Endothelial cell of umbilical vein (primary cell): ENCODE measurements at places on chromosomes 11 and 22.

DNA sequence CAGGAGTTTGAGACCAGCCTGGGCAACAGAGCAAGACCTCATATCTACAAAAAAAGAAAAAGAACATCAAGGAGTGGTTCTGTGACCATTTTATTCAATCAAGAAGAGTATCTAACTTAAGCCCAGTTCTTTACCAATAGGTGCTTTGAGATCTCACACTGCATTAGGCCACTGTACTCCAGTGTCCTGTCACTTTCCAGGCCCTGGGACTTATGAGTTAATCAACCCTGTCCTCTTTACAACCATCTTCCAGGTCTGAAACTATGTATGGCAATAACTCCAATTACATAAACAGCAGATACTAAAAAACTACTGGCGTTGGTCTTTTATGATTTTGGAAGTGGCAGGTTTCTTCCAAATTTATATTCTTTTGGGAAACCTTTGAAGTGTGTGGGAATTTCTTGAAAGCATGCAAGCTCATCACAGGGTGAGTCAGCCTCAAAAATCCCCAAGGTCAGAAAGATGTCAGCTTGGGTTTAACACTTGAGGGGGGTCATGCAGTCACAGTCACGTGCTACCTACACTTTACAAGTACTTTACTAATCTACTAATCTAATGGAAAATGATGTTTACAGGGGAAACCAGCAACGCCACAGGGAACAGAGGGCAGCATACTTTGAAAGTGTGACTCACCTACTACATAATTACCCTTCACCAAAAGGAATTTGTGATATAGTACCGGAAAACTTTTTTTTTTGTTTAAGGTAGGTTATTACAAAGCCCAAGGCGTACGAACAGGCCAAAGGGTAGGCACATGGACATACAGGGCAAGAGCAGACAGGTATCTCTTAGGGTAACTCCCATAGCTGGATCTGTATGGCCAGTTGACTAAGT lies 15.6 kb downstream of the PISD start:
- peak; percentile 96 for DNase-seq

DNA sequence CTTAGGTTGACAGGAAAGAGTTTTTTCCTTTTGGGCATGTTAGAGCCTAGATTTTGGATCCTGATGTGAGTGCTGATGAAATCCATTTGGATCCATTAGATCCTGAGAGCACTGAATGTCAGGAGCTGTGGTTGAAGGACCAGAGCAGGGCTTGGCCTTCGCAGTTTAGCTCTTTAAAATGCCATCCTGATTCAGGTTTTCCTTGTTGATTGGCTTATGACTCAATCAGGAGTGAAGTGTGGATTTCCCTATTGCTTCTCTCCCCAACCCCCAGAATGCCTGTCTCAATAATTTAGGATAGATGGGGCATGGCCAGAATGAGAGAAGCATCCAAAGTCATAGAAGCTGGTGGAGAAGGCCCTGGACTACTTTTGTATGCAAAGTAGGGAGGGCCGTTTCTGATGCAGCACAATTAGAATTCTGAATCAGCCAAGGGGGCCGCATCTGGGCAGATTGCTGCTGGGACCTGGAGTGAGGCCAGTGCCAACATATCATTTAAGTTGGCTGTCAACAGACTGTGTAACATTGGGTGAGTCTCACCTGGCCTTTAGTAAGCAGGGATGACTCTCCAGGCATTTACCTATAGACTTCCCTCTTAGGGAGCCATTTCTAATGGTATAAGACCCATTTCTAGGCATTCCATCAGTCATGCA lies 80.5 kb downstream of the TEAD1 start:
- no peak for DNase-seq

DNA sequence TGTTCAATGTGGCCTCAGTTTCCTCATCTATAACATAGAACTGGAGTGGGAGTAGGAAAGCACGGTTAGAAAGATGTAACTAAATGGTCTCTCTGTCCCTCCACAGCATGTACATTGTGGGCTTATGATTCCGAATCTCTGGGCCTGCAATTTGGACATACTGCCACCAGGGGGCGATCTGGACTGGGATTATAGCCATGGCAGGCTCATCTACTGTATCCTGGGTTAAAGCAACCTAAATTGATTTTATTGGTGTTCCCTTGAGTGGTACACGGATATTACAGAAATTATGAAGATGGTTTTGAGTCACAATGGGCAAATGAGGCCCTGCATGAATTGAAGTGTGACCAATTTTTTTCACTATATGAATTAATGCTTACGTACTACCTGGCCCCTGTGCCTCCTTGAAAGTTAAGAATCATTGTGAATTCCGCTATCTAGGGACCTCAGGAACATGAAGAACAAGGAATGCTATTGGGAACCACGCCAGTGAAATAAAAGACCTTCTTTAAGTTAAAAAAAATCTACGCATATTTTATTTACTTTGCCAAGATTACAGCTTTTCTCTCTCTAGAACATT lies 32.9 kb downstream of the TST start:
- DNase-seq, result peak; percentile 13

GRCh38 chr22:45291061-45291930 lies 6.5 kb downstream of the UPK3A start:
- DNase-seq, result no peak

- no peak for DNase-seq
Measured at GRCh38 chr11:132099692-132100091, 729.3 kb downstream of the NTM start.

GRCh38 chr22:41401781-41402648 lies 20.3 kb downstream of the TEF start:
- DNase-seq, result peak; percentile 21

DNA sequence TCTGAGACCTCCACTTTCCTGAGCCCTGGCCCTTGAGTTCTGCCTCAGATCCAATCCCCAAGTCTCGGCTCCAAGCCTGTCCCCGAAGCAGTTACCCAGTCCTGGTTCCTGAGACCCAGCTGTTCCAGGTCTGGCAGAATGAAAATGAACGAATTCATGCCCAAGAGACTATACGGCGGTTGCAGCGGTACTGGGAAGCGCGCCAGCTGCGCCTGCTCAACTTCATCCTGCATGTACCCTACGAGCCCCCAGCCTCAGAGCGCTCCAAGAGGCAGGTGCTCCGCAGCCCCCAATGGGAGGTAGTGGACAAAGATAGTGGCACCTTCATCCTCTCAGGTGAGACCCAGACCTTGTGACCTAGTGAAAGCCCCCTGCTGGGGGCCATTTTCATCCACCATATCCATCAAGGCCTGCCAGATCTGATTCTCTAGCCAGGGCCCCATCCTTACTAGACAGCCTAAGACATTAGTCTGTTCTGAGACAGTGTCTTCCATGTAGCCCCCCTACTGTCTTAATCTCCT lies 42.7 kb downstream of the DNHD1 start:
- DNase-seq, result no peak

- no peak for DNase-seq
Measured at GRCh38 chr11:61684870-61685616, 4.9 kb downstream of the DAGLA start.

DNA sequence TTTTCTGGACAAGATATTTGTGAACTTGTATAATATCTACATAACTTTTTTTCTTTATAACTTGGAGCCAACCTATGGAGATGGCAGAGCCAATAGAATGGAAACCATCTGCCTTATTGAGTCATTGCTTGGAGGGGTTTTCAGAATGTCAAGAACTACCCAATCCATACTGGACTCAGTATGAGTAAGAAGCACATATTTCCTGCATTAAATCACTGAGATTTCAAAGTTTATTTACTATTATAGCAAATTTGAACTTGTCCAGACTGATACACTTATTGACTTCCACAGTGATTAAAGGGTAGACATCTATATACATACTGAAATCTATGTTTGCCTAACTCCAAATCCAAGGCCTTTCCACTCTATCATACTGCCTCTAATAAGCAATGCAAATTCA lies 704.0 kb downstream of the KCNA4 start:
- no peak for DNase-seq

- DNase-seq, result no peak
Measured at GRCh38 chr11:28106353-28107043, 1.5 kb downstream of the KIF18A start.

DNA sequence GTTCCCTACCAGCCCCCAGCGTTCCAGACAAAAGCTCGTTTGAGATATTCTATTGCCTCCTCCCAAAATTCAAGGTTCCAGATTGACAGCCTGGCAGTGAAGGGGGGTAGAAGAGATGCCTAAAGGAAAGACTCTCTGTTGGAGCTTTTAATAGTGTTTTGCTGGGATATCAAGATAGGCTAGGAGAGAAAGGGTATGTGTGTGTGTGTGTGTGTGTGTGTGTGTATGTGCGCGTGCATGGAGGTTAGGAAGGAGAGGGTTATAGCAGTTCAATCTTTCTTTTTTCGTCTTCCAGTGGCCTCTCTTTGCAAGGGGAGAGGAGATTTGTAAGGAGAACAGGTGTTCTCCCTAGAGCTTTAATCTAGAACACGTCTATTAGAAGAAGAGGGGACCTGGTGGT lies 22.0 kb downstream of the EHF start:
- no peak for DNase-seq

- DNase-seq, result no peak
Measured at GRCh38 chr22:20909543-20910303, 7.5 kb upstream of the CRKL start.

- no peak for DNase-seq
Measured at GRCh38 chr11:111006227-111006626, 239.3 kb upstream of the POU2AF2 start.

DNA sequence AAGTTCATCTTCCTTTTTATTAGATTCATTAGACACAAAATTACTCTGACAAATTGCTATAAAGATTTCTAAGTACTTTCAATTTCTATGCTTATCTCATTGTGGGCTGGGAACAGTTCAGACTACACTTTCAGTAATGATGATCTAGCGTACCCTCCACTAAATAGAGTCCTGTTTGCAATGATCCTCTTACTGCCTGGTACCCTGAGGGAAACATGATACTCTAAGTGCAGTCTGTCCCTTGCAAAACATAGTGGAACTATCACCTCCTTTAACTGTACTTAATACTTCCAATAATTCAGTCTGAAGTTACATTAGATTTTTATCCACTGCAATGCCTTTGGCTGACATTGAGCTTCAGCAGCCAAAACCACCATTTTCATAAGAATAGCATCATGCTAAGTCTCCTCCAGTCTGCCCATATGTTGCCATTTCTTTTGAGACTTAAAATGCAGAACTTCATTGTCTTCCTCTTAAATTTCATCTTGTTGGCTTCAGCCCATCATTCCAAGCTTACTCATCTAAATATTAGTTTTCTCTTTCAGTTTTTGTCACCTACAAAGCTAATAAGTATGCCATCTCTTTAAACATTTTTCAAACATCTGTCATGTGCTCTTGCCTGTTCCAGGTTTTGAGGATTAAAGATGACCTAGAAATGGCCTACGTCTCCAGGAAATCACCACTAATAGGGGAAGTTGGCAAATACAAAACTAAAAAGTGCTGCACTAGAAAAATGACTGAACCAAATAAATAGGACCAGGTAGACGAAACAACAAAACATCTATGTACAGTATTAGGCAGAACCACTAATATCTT lies 55.5 kb downstream of the PAK1 start:
- no peak for DNase-seq

- no peak for DNase-seq
Measured at GRCh38 chr11:123718469-123718868, 23.0 kb downstream of the ZNF202 start.

DNA sequence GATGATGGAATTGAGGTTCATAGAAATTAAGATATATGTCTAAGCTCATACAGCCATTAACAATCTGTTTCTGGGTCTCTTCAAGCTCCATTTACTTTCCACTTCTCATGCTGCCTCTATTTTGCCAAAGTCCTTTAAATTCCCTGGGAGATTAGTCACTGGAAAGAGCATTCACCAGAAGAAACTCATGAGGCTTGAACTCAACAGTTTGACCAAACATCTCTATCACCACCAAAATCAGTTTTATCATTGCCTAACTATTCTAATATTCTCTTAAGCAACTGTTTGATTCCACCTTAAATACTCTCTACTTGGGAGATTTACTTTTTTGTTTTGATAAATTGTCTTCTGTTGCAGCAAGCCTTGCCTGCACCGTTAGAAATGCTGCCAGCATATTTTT lies 881.3 kb downstream of the KCNA4 start:
- no peak for DNase-seq

DNA sequence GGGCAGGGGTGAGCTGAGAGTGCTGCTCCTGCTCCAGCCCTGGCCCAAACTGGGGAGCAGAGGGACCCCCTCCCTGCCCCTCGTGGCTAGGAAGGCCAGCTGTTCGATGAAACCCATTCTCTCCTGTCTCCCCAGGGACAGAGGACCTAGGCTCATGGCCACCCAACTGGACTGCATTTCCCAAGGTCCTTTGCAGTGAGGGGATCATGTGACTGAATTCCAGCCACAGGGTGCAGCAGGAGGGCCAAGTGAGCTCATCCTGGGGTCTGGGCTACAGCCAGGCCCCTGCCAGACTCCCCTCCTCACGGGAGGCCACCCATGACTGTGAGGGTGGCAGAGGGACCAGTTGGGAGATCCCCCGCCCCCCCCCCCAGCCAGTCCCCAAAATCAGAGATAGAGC lies 777.6 kb downstream of the TBC1D22A start:
- DNase-seq, result no peak

DNA sequence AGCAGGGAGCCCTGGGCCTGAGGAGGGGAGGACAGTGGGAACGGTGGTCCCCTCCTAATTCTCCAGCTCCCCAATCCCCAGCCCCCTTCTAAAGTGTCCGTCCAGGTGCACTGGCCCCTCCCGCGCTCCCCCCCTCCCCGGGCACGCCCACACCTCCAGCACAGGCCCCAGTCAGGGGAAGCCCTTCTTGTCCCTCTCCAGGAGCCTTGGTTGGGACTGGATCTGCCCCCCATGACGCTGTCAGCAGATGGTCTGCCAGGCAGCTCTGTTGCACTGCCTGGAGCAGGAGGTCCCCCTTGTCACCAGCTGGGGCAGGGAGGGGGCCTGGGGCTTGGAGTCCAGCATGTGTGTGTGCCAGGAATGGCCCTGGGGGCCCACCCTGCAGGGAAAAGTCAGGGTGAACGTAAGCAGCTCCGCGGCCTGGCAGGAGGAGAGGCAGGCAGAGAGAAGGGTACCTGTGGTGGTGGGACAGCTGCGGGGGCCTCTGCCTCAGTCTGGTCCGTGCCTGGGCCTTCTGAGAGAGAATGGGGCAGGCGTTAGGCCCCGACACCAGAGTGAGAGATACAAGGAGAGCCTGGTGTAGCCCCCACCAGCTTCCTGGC lies 1.6 kb downstream of the IRF7 start:
- DNase-seq, result no peak

DNA sequence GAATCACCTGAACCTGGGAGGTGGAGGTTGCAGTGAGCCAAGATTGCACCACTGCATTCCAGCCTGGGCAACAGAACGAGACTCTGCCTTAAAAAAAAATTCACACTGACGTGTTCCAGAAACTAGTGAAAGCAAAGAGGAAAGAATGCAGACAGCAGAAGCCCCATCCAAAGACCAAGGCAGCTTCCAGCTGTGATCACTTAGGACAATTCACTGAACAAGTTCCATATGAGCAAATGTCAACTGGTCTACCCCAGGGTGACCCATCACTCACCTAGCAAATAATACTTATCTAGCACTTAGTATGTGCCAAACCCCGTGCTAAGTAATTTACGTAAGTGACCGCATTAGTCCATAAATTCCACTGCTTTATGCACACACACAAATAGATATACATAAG lies 138.9 kb downstream of the LARGE1 start:
- no peak for DNase-seq
